ENCODE measurements at places on chromosomes 4 and X.

DNA sequence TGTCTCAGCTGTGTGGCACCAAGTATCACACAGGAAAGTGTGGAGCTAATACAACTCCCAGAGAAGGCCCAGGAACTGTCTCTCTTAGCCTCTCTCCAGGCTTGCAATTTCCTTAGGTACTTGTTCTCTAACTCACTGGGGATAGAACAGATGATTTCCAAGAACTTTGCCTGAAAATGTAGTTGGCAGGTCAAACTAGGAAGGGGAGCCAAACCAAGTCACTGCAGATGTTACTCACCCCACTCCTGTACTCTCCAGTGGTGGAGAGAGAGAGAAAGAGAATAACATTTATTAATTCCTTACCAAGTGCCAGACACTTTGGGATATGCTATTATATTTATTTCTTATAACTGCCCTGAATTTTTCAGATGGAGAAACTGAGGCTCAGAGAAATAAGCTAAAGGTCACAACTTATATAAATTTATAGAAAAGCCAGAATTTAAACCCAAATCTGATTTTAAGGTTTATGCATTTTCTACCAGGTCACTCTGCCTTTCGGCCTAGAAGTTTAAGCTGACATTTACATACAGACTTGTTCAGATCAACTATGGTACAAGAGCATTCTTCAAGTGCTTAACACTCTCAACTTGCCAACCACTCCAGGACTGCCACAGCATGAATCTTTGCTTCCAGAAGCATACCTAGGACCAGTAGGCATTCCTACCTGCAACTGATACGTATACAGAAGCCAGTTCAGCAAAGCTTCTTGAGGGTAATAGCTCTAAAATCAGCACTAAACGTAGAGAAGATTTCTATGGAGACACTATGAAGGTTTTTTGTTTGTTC lies 248.6 kb upstream of the ETNPPL start:
- DNase-seq: no peak

DNA sequence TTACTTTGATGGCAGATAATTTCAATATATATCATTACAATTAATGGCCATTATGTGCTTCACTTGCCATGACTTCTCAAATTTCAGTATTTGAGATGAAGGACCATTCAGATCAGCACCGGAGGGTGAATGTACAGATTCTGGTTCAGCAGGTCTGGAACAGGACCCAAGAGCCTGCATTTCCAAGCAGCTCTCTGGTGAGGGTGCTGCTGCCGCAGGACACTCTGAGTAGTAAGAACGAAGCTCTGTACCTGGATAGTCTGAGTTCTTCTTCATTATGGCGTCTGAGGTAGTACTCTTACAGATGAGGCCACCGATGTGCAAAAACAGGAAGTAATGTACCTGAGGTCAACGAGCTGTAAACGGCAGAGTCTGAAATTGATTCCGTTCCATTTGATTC lies 228.2 kb downstream of the FBXW7 start:
- no peak for DNase-seq

- no peak for DNase-seq
Measured at GRCh38 chr4:175970724-175971123, 94.9 kb upstream of the WDR17 start.

DNA sequence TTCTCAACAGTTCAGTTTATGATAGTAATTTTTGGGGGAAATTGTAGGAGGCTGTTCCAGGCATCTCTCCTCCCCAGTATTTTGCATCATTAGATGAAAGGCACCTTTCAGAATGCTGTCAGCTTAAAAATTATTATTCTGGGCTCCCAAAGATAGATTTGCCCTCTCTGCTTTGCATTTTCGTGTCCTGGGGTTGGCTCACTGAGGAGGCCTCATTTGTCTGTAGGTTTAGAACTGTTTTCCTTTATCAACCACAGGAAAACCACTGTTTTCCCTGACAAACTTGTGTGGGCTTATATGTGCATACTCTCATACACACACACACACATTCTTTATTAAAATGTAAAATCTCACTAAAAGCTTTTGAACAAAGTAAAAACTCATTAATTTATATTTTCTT lies 197.2 kb upstream of the VCX3A start:
- no peak for DNase-seq

- peak; percentile 70 for DNase-seq
Measured at GRCh38 chr4:188107931-188108843, 1.2 kb downstream of the TRIML2 start.

- DNase-seq: no peak
Measured at GRCh38 chr4:8332038-8332857, 62.7 kb downstream of the HTRA3 start.

DNA sequence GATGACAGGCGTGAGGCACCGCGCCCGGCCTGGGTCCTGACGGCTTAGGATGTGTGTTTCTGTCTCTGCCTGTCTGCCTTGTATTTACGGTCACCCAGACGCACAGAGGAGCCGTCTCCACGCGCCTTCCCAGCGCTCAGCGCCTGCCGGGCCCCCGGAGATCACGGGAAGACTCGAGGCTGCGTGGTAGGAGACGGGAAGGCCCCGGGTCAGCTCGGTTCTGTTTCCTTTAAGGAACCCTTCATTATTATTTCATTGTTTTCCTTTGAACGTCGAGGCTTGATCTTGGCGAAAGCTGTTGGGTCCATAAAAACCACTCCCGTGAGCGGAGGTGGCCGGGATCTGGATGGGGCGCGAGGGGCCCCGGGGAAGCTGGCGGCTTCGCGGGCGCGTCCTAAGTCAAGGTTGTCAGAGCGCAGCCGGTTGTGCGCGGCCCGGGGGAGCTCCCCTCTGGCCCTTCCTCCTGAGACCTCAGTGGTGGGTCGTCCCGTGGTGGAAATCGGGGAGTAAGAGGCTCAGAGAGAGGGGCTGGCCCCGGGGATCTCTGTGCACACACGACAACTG lies 1.3 kb downstream of the SHOX start:
- DNase-seq: no peak

- no peak for DNase-seq
Measured at GRCh38 chrX:149799938-149800337, 18.2 kb downstream of the MAGEA9 start.

DNA sequence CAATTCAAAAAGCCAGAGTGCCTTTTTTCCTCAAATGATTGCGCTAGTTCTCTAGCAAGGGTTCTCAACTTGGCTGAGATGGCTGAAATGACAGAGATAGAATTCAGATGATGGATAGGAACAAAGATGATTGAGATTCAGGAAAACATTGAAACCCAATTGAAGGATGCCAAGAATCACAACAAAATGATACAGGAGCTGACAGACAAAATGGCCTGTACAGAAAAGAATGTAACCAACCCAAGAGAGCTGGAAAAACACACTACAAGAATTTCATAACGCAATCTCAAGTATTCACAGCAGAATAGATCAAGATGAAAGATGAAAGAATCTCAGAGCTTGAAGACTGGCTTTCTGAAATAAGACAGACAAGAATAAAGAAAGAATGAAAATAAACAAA lies 51.7 kb upstream of the MMAA start:
- peak; percentile 50 for DNase-seq

DNA sequence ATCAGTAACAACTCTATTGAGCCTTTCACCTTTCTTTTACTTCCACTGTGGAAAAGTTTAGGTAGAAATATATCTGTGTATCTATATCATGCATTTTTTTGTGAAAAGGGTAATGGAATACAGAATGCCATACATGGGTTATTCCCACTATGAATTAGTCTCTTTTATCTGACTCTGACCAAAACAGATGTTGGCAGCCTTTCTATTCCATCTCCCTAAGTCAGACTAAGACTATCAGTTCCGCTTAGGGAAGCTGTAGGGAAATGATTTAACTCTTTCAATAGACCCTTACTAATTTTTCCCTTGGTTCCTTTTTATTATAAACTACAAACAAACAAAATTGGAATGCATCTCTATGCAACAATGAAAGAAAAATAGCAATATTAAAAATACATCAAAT lies 92.3 kb upstream of the LEF1 start:
- no peak for DNase-seq

DNA sequence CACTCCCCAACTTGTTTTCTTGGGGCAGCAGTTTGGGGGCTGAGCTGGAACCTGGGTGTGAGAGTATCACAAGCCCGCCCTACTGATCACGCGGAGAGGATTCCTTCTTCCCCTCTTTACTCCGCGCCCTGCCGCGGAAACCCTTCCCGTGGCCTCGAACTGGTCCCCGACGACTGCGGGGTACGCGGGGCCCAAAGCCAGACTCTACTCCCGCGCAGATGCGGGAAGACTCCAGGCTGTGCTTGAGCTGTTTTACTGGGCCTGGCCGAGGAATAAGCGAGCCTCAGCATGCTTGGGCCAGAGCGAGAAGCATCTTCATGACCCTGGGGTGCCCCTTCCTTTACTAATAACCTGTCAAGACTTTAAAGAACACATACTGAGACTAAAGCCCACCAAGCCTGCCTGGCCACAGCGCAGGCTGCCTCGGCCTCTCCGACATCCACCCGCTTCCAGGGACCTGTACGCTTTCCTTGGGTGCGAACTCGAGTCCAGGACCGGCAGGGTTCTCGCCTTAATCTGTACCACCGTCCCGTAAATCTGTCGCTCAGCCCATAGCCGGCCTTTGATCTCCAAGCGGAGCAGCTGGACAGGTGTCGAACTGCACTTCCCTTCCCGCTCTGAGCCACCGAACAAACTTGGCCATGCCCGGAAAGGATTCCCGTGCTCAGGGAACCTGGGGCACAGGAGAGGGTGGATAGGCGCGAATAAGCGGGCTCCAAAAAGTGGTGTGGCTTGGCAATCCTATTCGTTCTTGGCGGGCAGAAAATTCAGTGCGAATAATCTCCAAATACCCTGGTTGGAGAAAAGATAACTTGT lies 55.0 kb upstream of the TMEM33 start:
- DNase-seq: no peak

- DNase-seq: no peak
Measured at GRCh38 chrX:38036466-38036865, 30.1 kb downstream of the SYTL5 start.

GRCh38 chr4:101347557-101348366 lies 436 bp upstream of the PPP3CA start:
- DNase-seq: peak; percentile 98

DNA sequence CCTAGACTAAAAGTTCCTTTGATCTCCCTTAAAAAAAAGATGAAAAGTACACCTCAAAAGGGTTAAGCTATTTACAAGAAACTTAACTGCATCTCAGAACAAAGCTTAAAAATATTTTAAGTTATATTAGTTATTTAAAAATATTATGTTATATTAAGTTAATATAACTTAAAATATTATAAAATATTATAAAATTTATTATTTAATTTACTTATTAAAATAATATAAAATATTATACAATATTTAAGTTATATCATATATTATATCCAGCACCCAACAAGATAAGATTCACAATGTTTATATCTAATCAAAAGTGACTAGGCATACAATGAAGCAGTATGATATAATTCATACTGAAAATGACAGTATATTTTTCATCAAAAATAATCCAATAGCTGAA lies 296.9 kb downstream of the DCHS2 start:
- no peak for DNase-seq

- no peak for DNase-seq
Measured at GRCh38 chr4:154485127-154485773, 6.3 kb downstream of the DCHS2 start.

DNA sequence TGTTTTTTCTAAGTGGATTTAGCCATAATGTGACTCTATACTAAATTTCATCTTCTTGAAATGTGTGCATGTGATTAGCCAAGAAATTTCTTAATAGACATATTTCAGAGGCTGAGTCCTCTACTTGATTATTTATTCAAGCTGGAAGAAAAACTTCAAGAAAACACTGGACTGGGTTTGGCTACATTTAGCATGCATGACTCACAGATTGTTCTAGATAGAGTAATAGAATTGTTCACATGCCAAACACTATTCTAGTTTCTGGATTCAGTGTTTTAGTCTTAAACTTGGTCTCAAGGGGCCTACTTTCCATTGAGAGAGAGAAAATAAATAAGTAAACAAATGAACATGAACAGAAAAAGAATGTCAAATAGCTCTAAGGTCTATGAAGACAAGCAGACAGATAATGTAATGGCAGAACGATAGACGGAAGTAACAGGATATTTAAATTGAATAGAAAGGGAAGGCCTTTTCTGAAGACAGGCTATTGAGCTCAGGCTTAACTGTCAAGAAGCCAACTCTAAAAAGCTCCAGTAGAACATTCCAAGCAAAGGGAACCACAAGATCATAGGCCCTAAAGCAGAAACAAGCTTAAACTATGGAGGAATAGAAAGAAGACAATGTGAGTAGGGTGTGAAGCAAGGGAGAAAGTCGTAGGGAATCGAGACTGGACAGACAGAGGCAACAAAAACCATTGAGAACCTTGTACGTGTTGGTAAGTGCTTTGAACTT lies 104.6 kb downstream of the TMEM144 start:
- peak; percentile 98 for DNase-seq

GRCh38 chrX:106168107-106168506 lies at the start of gene PWWP3B:
TSS of gene PWWP3B (plus strand) at chrX:106168305. CDS start at chrX:106205433, 37,128 bp downstream.
- DNase-seq: peak; percentile 22

GRCh38 chrX:81259714-81260395 lies 58.0 kb downstream of the SH3BGRL start:
- peak; percentile 39 for DNase-seq

DNA sequence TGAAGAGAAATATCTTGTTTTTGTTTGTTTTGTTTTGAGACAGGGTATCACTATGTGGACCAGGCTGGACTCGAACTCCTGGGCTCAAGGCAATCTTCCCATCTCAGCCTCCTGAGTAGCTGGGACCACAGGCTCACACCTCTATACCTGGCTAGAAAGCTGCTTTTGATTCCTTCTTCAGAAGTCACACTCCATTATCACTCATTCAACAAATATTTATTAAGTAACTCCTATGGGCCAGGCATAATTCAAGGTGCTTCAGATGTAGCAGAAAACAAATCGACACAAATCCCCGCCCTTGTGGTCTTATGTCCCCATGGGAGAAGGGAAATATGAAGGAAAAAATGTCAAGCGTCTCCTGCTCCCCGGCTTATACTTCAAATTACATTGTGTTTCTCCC lies 72.6 kb upstream of the DHX15 start:
- no peak for DNase-seq

GRCh38 chr4:112514647-112515197 lies 1.3 kb downstream of the NEUROG2 start:
- no peak for DNase-seq

DNA sequence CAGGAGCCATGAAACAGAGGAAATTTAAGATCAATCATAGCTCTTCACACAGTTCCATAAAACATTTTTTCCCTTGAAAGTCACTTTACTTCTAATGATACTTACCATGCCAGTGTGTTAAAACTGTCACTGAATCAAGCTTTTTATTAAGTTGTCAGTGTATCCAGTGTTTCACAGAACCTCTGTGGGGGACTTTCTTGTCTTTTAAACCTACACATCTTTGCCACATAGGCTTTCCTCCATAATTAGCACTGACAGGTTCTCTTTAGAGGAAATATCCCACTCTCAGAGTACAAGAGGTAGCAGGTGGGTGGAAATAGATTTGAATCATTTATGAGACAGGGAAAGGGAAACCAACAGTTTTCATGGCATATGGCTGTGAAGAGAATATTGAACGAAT lies 25.8 kb upstream of the DYNLT3 start:
- DNase-seq: no peak

GRCh38 chr4:102157984-102158383 lies 187.3 kb downstream of the SLC39A8 start:
- no peak for DNase-seq

GRCh38 chr4:55947254-55947882 lies 1.4 kb upstream of the CEP135 start:
- peak; percentile 50 for DNase-seq

- no peak for DNase-seq
Measured at GRCh38 chr4:169416997-169417396, 146.2 kb upstream of the SH3RF1 start.

- no peak for DNase-seq
Measured at GRCh38 chrX:31251336-31251735, 179.5 kb upstream of the FTHL17 start.

GRCh38 chrX:71871367-71871766 lies 39.3 kb upstream of the NHSL2 start:
- peak; percentile 18 for DNase-seq

- no peak for DNase-seq
Measured at GRCh38 chr4:165716472-165716871, 156.6 kb upstream of the TLL1 start.
